Renal cortical epithelial cell (primary cell): ENCODE measurements at places on chromosomes 6 and 20. TPM values are rescaled to one million over a fixed set of nuclear protein-coding genes. Genes with fewer than 3 reads are reported as not detected.

PRDM13 gene
- total RNA-seq, result not detected in 2 replicates

TMEM200A gene
- 3.7 and 5.6 TPM in 2 replicates for total RNA-seq

VGLL2 gene
- total RNA-seq, result 0.17 TPM in 1 of 2 replicates, not detected in the other

C6orf52 gene
- 1.4 TPM in 1 of 2 replicates, not detected in the other for total RNA-seq

POU5F1 gene
- 6.6 and 11.3 TPM in 2 replicates for total RNA-seq

CDH26 gene
- 0.15 TPM in 1 of 2 replicates, not detected in the other for total RNA-seq

TBX18 gene
- total RNA-seq, result 2.3 and 2.4 TPM in 2 replicates

HLA-DQB2 gene
- not detected in 2 replicates for total RNA-seq

CSE1L gene
- 96.4 and 137 TPM in 2 replicates for total RNA-seq

SLC22A2 gene
- total RNA-seq, result 5.3 and 20.3 TPM in 2 replicates

TSHZ2 gene
- 0.17 and 0.30 TPM in 2 replicates for total RNA-seq

ERVFRD-1 gene
- total RNA-seq, result not detected in 2 replicates

MOG gene
- total RNA-seq, result not detected in 2 replicates

NNAT gene
- 0.35 and 1.4 TPM in 2 replicates for total RNA-seq

TSBP1 gene
- total RNA-seq, result not detected in 2 replicates

WFDC2 gene
- 1.6 and 25.0 TPM in 2 replicates for total RNA-seq

EBF4 gene
- total RNA-seq, result 2.6 and 5.1 TPM in 2 replicates

TRIM40 gene
- not detected in 2 replicates for total RNA-seq

TBC1D22B gene
- 8.2 and 12.5 TPM in 2 replicates for total RNA-seq

GPLD1 gene
- total RNA-seq, result under 0.01 and 0.45 TPM in 2 replicates

CRISP2 gene
- total RNA-seq, result 0.10 TPM in 1 of 2 replicates, not detected in the other

CTAGE9 gene
- total RNA-seq, result not detected in 2 replicates
